ENCODE measurements at places on chromosomes 1 and 21. TPM values are rescaled to one million over a fixed set of nuclear protein-coding genes. Genes with fewer than 3 reads are reported as not detected.
A peak's percentile ranks its signal among the peaks of the same experiment; 100 is the strongest.

GRCh38 chr1:155966135-155966534, 12.2 kb downstream of the ARHGEF2 start:
- DNase-seq: no peak

The MIGA1 gene
- 8.5 TPM for total RNA-seq

- DNase-seq: no peak
These were observed 34.0 kb upstream of the EDN2 start for GRCh38 chr1:41518471-41518870.

DNA sequence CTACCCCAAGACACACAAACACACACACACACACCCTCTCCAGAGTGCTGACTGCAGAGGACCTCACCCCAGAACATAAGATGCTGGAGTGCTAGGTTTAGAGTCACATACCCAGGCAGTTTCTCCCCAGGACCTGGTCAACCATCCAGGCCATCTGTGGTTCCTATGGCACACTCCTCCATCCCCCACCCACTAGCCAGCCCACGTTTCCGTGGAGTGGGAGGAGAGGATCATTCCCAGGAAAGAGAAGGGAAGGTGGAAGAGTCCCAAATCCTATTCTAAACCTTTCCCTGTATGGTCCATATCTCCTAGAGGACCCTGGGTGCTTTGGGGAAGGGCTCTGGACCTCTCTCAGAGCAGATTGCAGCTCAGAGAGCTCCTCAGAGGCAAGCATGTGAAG, 1.1 kb downstream of the KCNJ9 start:
- DNase-seq: no peak

The LRRC38 gene
- not detected for total RNA-seq

DNA sequence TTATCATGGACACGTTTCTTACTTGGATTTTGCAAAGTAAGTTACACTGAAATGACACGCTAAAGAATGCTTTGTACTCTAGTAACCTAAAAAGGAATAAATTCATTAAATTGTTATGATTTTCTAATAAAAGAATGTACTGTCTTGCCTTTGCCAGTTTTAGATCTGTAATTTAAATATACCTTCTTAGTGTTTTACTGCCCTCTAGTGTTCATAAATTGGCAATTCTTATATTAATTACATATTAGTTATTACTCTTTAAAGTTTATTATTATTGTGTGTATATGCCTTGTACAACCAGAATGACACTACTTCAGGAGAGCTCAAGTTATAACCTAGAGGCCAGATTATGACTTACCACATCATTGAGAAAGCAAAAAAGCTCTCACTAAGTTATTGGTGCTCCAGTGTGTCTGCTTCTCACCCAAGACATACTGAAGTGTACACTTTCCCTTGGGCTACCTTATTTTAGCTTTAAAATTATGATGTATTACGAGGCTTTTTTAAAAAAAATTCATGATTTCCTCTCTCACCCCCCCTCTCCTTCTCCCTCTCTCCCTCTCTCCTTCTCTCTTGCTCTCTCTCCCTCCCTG, 169.9 kb downstream of the HS2ST1 start:
- DNase-seq: no peak

GRCh38 chr1:168733241-168733640, 4.2 kb upstream of the DPT start:
- DNase-seq: no peak

The NUF2 gene
- 49.9 TPM for total RNA-seq

The COL11A1 gene
- total RNA-seq: not detected

The GALE gene
- total RNA-seq: 40.7 TPM

DNA sequence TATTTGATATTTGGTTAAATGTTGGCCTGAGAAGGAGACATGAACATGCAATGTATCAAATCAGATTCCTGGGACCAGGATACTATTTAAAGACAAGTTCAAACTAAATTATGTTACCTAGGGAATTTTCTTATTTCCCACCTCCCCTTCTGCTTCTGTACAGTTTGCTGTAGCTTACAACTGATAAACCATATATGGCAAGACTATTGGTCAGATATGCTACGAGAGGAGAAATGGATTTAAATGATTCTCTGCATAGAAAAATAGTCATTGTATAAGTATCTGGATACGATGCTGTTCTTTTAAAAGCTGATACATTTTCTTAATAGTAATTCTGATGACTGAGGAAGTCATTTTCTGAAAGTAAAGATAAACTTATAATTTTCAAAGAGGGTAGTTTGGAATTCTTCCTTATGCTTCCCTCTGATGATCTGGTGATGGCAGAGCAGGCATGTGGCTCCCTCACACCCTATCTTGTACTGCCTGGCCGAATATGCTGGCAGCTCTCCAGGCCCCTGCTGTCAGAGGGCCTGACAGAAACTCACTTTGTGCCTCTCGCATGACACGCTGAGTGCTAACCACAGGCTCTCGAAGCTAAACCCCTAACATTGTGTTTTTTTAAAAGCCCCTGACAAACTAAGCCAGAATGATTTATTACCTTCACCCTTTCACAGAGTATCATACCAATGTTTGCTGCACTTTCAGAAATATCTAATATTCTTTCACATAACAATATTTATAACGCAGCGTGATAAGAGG, 19.4 kb downstream of the RRP15 start:
- DNase-seq: peak; percentile 7

GRCh38 chr21:46285761-46286647, at the start of gene YBEY:
YBEY (plus strand) TSS chr21:46286342; CDS start chr21:46286914, 572 bp downstream.
- DNase-seq: peak; percentile 90

The SLC19A1 gene
- total RNA-seq: 40.1 TPM

The THEM5 gene
- total RNA-seq: not detected

The C1orf226 gene
- total RNA-seq: 0.07 TPM

DNA sequence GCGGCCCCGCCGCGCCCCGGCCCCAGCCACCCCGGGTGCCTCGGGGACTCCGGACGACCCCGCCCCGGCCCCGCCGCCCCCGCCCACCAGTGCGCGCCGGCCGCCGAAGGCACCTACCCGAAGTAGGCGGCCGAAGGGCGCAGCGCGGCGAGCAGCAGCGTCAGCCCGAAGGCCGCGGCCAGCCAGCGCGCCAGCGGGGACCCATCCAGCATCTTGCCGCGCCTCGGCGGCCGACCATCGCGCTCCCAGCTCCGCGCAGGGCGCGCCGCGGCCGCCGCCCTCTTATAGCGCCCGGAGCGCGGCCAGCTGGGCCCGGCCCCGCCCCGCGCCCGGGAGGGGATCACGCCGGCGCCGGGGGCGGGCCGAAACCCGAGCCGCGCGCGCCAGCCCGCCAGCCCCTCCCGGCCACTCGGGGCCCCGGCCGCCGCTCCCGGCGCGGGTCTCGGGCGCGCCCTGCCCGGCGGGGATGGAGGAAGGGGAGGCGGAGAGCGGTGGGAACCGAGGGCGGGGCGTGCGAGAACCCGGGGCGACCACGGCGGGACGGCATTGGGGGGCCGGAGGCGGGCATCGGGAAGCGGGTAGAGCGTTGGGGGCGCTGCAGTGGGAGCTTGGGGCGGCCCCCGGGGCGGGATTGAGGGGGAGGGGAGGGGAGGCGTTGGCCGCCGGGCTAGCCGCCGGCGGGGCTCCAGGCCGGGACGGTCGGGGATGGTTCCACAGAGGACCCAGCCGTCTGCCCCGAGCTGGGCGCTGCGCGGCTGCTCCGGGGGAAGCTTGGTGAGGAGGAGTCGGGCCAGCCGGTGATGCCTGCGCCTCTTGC, at the start of gene WNT9A:
WNT9A (minus strand) TSS at position 257 of the 817 bp plus-strand sequence; CDS start at position 212, 45 bp downstream.
- DNase-seq: no peak

DNA sequence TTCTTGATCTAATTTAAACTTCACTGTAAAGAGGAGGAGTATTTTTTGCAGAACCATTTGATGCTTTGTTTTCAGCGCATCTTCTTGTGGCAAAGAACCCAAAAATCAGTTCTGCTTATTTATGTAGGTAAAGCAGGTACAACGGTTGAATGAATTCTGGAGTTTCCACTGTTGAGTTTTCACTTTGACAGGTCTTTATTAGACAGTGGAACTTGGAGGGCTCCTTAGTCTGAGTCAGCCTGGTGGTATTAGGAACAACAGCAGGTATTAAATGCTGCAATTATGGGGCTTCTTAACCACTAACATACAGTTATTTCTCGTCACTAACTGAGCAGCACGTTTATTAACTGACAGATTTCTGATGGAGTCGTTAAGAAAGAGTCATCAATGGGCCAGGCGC, 1.2 kb downstream of the LRIG2 start:
- no peak for DNase-seq

The CCDC24 gene
- 1.4 TPM for total RNA-seq

- DNase-seq: no peak
These were observed 51.2 kb downstream of the GIPC2 start for GRCh38 chr1:78096976-78097375.

The KCNE2 gene
- not detected for total RNA-seq

GRCh38 chr1:212928323-212929291, 21.7 kb upstream of the VASH2 start:
- DNase-seq: no peak

DNA sequence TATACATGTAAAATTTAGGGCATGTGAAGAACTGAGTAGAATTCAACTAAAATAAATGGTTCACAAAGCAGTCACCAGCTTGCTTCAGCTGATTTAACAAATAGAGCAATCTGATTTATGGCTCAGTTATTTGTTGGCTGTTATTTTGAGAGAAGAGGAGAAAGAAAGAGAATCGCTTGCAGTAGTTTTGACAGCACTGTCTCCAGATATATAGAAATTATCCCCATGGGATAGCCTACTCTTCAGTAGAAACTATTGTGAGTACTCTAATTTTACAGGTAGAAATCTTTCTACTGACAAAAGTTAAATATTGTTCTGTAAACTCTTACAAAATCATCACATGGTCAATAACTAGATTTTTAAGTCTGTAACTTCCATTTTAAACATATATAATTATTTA, 1098.2 kb downstream of the MRPL39 start:
- no peak for DNase-seq

DNA sequence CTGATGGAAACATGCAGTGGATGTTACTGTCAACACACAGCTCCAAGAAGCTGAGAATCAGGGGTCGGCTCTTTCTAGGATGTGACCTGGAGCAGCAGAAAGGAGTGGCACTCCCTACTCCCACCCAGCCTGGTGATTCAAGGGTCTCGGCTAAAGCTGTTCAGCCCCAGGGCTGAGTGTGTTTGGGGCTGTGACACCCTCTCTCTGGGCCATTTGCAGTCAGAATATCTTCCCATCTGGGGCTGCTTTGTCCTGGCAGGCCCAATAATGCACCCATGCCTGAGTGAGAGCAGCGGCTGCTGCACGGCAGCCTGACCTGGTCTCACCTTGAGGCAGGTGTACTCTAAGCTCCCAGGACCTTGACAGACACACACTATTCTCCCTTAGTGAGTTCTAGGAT, 52.5 kb upstream of the AJAP1 start:
- DNase-seq: no peak

The FABP3 gene
- 0.65 TPM for total RNA-seq

DNA sequence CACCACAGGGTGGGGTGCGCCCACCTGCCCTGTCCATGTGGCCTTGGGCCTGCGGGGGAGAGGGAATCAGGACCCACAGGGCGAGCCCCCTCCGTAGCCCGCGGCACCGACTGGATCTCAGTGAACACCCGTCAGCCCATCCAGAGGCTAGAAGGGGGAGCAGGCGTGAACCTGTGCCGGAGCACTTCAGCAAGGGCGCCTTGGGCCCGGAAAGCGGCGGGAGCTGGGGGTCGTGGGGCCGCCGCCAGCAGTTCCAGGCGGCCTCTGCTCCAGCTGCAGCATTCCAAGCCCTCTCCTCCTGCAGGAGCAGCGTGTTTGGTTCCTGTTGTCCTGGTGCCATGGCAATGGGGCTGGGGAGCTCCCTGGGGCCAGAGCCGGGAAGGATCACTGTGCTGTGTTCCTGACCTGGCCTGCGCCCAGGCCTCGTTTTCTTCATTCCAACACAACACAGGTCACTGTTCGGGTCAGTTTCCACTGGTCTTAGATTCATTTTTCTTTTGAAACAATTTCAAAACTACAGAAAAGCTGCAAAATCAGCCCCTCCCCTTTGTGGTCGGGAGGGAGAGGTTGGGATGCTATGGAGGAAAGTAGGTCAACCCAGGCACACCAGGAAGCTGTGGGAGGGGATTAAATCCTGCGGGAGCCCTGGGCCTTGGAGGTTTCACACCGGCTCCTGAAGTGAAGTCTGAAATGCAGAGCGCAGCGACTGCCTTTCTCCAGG, 18.8 kb downstream of the SLX9 start:
- no peak for DNase-seq

DNA sequence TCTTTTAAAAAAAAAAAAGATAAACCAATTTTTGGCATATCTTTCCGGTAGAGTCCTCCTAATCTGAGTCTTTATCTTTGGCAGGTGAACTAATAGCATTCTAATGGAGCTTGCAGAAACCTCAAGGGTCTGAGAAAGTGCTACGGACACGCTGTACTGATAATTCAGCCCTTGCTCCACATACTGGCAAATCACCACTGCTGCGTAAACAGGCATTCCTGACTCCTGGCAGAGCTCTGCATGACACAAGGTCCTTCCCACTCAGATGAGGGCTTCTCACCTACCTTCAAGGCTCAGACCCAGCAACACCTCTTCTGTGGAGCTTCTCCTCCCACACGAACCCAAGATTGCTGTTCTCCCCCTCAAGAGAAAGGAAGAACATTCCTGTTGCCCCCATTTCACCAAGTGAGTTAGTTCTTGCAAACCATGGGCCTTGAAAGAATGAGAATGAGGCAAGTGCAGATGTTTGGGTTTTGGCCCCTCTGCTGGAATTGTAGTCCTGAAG, 48.0 kb downstream of the LYST start:
- DNase-seq: no peak

DNA sequence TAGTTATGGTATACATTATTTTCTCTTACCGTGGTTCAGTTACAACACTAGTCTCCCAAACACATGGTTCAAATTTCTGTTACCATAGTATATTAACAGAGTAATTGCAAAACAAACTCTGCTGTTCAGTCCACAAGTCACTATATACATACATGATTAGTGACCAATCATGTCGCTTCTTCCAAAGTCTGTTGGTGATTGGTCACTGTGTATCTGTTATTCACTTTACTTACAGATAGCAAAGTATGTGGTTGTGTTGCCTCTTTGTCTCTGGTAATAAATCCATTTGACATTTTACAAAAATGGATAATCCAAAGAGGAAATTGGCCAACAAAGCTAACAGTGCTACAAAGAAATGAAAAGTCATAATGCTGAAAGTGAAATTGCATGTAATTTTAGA, 107.2 kb downstream of the RABGAP1L start:
- DNase-seq: no peak

GRCh38 chr1:244164511-244164890, 113.4 kb downstream of the ZBTB18 start:
- no peak for DNase-seq

The DNAH14 gene
- 2.3 TPM for total RNA-seq
